ENCODE measurements at places on chromosomes 3 and 15. TPM values are rescaled to one million over a fixed set of nuclear protein-coding genes. Genes with fewer than 3 reads are reported as not detected.

SLC24A5 gene
- total RNA-seq = not detected

COL8A1 gene
- 14.1 TPM for total RNA-seq

SLC38A3 gene
- not detected for total RNA-seq

SMAD6 gene
- 11.9 TPM for total RNA-seq

SCN5A gene
- total RNA-seq = not detected

SNRPN gene
- 31.3 TPM for total RNA-seq

ETFA gene
- 164 TPM for total RNA-seq

SLC28A2 gene
- total RNA-seq = not detected

POLQ gene
- 0.19 TPM for total RNA-seq

GPR62 gene
- total RNA-seq = 0.94 TPM

BDH1 gene
- 15.5 TPM for total RNA-seq

ENTPD3 gene
- total RNA-seq = 0.17 TPM

ARL6 gene
- 10.1 TPM for total RNA-seq

MYEF2 gene
- total RNA-seq = 14.1 TPM

GOLGA8G gene
- total RNA-seq = not detected

SLC22A13 gene
- total RNA-seq = not detected

TLR9 gene
- total RNA-seq = not detected

DUOXA2 gene
- not detected for total RNA-seq

SNTN gene
- not detected for total RNA-seq
